ENCODE measurements at places on chromosomes 7 and 10.

GRCh38 chr7:97555857-97556421 lies 175.9 kb upstream of the TAC1 start:
- no peak for DNase-seq

GRCh38 chr10:105140600-105140999 lies 499.5 kb downstream of the SORCS3 start:
- DNase-seq: no peak

DNA sequence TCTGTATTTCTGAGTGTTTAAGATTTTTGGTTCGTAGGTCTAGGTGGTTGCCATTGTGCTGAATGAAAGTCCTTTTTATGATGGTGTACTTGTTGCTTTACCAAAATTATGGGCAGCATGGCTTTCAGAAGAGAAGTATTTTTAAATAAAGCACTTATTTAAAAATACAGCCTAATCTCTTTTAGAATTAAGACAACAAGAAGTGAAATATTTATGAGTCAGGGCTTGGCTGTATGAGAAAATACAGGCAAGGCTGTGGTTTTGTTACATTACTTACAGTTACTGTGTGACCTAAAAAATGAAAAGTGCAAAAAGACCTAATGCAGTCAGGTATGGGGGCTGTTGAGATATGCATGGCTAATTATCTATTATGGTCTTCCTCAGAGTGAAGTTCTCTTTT lies 185.2 kb upstream of the PPP1R3A start:
- no peak for DNase-seq

GRCh38 chr10:43218951-43219837 lies 47.7 kb downstream of the RASGEF1A start:
- no peak for DNase-seq

DNA sequence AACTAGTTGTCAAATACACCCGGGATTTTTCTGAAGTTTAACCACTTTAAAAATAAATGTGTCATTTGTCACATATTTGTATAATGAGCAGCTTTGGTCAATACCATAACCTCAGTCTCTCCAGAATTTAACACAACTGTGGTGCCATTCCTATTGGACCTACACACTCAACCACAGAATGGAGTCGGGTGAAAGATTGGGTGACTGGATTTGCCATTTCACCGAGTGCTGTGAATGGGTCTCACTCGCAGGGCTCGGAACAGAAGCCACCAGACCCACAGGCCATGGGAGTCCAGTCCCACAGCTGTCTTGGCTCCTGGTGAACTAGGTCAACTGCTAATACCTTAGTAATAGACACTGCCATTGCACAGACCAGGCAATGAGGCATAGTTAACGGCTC lies 298.4 kb downstream of the CCDC3 start:
- no peak for DNase-seq

DNA sequence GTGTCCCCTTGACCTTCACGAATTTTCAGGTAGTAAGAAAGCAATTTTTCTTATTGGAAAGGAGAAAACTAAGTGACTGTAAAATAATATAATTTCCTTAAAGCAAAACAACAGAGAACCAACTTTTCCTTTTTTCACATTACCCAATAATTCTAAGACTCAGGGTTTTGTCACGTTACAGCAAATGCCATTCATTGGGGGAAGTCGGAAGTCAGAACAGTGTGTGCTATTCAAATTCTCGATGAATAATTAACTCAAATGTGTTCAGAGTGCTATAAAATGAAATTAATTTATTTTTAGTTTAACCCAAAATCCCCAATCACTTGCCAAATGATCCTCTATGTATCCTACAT lies 40.0 kb downstream of the DIP2C start:
- DNase-seq: no peak

DNA sequence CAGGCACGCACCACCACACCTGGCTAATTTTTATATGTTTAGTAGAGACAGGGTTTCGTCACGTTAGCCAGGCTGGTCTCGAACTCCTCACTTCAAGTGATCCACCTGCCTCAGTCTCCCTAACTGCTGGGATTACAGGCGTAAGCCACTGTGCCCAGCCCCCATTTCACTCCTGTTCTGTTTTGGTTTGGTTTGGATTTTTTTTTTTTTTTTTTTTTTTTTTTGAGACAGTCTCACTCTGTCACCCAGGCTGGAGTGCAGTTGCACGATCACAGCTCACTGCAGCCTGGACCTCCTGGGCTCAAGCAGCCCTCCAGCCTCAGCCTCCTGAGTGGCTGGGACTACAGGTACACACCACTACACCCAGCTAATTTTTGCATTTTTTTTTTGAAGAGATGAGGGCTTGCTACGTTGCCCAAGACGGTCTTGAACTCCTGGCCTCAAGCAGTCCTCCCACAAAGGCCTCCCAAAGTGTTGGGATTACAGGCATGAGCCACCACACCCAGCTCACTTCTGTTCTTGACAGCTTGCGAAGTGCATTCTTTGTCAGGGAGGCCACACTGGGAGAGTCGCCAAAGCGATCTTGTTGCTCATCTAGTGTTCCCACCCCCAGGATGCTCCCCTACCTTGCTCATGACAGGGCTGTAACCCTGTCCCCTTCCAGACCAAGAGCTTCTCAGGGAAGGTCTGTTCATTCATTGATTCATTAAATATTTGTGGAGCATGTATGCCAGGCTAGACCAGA lies 229.1 kb downstream of the CUX1 start:
- DNase-seq: no peak

- DNase-seq: no peak
These were observed 10.9 kb downstream of the TECPR1 start for GRCh38 chr7:98240961-98241673.

DNA sequence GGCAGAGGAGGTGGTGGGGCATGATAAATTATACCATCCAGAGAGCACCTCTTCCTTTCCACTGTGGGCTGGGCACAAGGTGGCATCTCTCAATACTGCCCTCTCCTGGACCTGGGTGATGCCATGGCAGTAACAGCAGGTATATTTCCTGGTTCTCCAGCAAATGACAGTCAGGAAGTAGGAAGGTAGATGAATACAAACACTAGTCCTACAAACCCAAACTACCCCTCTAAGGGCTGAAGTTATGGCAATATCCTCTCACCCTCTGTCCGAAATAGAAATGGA lies 1004.9 kb downstream of the KCNMA1 start:
- DNase-seq: no peak

- DNase-seq: no peak
These were observed 297.5 kb downstream of the HDAC9 start for GRCh38 chr7:18792871-18793595.

Data from cortex of kidney (tissue), 1 donor.